ENCODE measurements at places on chromosomes 7 and 10. TPM values are rescaled to one million over a fixed set of nuclear protein-coding genes. Genes with fewer than 3 reads are reported as not detected.

Gene LIPJ
- total RNA-seq = not detected

Gene DKK1
- total RNA-seq = 315 TPM

Gene ZNF32
- 10.3 TPM for total RNA-seq

Gene SLC13A4
- 0.30 TPM for total RNA-seq

Gene FEZF1
- total RNA-seq = 0.37 TPM

Gene TAS2R5
- 1.7 TPM for total RNA-seq

Gene FGFR2
- total RNA-seq = 19.7 TPM

Gene AQP1
- total RNA-seq = 2.0 TPM

Gene ANLN
- total RNA-seq = 130 TPM

GRCh38 chr10:14384116-14384730, 53.5 kb upstream of the FRMD4A start:
- H3K4me1 ChIP-seq = no peaks in the 10 kb centered on the region
- H3K36me3 ChIP-seq = no peaks in the 10 kb centered on the region
- no peak overlapping the region for H3K27ac ChIP-seq
- DNase-seq = no peak

- H3K4me1 ChIP-seq = peaks cover 18% of the 10 kb centered on the region
- no peak overlapping the region for H3K4me3 ChIP-seq
- H3K36me3 ChIP-seq = no peaks in the 10 kb centered on the region
- no peaks in the 10 kb centered on the region for H3K27me3 ChIP-seq
- DNase-seq = no peak
These were observed 674 bp downstream of the AMZ1 start for GRCh38 chr7:2688409-2689342.

DNA sequence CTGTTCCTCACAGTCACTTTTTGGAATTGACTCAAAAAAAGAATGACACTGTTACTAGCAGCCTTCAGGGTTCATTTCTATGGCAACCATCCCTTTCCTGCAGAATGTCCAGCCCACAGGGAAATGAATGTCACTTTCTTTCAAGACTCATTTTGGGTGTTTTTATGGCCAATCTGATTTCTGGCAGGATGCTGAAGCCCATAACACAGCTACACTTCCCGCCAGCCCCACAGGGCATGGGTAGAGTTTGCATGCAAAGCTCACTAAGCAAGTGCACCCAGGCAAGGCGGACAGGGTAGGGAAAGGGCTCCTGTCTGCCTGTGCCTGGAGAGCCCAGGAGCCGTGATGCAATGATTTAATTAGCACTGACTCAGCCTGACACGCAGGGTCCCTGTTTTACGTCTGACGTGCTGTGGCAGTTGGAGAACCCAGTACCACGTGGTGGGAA, 26.1 kb upstream of the GPAM start:
- H3K27me3 ChIP-seq = peaks cover 22% of the 10 kb centered on the region
- no peak overlapping the region for H3K27ac ChIP-seq
- no peaks in the 10 kb centered on the region for H3K4me1 ChIP-seq
- DNase-seq = no peak

DNA sequence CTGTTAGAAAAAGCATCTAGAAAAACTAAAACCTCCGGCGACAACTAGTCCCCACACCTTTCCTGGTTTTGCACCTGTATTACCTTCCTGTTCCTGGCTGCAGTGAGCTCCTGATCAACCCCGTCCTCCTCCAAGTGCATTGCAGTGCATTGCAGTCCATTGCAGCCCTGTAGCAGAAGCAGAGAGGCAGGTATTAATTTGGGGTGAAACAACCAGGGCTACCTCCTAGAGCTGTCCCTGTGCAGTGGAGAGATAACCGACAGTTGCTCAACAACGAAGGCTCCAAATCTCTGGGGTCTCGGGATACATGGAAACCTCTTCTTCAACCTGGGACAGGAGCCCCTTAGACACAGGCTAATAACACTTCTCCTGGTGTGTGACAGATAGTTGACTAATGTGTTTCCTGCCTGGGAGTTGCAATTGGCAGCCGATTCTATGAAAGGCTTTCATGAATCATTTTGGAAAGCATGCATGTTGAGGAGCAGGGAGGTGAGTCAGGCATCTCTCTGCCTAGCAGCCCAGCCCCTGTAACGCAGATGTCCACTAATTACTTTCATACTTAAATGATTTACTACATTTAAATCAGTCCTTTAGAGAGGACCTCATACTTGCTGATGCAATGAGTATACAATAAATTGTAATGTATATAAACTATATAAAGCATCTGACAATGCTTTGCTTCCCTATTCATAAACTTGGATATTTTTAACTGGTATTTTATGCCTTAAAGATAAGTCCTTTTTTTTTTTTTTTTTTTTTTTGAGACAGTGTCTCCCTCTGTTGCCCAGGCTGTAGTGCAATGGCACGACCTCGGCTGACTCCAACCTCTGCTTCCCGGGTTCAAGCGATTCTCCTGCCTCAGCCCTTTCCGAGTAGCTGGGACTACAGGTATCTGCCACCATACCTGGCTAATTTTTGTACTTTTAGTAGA, 59.0 kb downstream of the PRR15 start:
- DNase-seq = peak; percentile 83
- no peaks in the 10 kb centered on the region for H3K27me3 ChIP-seq
- no peak overlapping the region for H3K27ac ChIP-seq

DNA sequence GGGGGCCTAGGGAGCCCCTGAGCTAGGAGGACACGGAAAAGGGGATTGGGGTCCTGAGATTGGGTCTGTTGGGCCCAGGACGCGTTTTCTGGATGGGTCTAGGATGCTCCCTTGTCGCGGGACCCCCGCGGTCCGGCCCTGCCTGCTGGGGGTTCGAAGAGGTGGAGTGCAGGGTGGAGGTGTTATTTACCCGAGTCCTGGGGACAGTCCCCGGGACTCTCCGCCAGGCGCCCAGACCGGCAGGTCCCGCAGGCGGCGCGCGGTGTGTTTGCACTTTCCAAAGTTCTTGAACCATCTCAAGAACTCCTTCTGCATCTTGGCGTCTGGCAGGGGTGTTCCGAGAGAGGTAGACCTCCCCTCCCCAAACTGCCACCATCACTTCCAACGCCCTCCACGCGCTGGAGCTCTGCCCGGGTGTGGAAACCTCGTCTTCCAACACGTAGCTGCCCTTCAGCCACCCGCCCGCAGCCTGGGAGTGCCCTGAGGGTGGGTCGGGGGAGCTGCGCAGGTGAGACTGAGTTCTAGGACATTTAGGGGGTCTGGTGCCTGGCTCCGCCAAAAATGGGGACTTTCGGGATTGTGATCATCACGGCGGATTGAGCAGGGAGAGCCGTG, 569 bp downstream of the CAV1 start:
- no peak for DNase-seq
- no peaks in the 10 kb centered on the region for H3K27me3 ChIP-seq
- peak overlapping the region; percentile 84 for H3K4me3 ChIP-seq
- peaks cover 49% of the 10 kb centered on the region for H3K4me1 ChIP-seq
- peaks cover 27% of the 10 kb centered on the region for H3K36me3 ChIP-seq
- H3K27ac ChIP-seq = peak overlapping the region; percentile 100

DNA sequence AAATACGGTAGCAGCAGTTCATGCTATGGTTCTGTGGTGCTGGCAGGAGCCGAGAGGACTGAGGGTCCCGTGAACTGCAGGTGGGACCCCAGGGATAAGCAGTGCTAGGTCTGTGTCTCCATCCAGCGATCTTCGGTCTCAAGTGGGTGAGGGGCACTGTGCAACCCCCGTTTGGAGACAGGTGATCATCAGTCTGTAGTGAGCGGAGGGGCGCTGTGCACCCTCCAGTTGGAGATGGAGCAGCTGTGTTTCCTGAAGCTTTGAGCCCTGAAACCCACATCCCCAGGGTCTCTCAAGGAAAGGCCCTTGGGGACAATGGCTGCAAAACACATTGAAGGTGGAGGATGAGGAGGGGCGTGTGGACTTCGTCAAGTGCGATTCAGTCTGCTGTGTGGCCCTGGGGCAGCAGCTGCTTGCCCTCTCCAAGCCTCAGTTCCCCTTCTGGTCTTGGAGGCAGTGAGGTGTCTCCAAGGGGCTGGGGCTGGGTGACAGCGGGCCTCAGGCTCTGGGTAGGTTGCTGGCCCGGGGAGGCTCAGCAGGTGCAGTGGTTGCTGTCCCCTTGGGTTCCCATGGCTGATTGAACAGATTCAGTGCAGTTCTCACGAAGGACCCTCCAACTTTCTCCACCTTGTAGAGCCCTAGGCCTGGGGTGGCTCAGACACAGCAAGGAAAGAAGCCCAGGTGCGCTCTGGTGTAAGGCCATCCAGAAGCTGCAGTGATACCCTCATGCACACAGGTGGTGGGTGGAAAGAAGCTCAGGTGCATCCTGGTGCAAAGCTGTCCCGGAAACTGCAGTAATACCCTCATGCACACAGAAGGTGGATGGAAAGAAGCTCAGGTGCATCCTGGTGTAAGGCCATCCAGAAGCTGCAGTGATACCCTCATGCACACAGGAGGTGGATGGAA, 160.6 kb downstream of the ADARB2 start:
- DNase-seq = no peak
- H3K4me3 ChIP-seq = no peak overlapping the region
- no peak overlapping the region for H3K27ac ChIP-seq

DNA sequence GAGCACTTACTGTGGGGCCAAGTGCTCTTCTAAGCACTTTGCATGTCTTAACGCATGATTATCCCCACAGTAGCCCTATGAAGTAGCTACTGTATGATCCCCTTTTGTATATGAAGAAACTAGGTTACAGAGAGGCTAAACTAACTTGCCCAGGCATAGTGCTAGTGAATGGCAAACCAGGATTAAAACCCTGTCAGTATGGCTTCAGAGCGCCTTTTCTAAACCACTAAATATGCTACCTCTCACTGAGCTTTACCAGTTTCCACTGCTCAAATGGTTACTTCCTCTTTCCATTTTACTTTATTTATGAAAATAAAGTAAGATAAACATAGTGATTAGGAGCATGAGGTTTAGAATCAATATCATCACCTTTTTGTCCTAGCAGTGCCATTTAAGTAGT, 73.6 kb downstream of the PODXL start:
- no peak overlapping the region for H3K27ac ChIP-seq
- no peak overlapping the region for H3K4me3 ChIP-seq
- no peak for DNase-seq
- no peaks in the 10 kb centered on the region for H3K27me3 ChIP-seq
- no peaks in the 10 kb centered on the region for H3K36me3 ChIP-seq

GRCh38 chr10:77820349-77820748, 106.2 kb downstream of the DLG5 start:
- H3K4me1 ChIP-seq = no peaks in the 10 kb centered on the region
- DNase-seq = no peak
- no peaks in the 10 kb centered on the region for H3K27me3 ChIP-seq
- H3K4me3 ChIP-seq = no peak overlapping the region
- no peak overlapping the region for H3K27ac ChIP-seq
- peaks cover 20% of the 10 kb centered on the region for H3K36me3 ChIP-seq

GRCh38 chr7:80362010-80362618, 149.8 kb downstream of the GNAT3 start:
- H3K27me3 ChIP-seq = no peaks in the 10 kb centered on the region
- no peaks in the 10 kb centered on the region for H3K36me3 ChIP-seq
- no peak overlapping the region for H3K4me3 ChIP-seq
- no peak overlapping the region for H3K27ac ChIP-seq

- H3K27me3 ChIP-seq = peaks cover 10% of the 10 kb centered on the region
- no peak overlapping the region for H3K27ac ChIP-seq
- no peaks in the 10 kb centered on the region for H3K36me3 ChIP-seq
- peak; percentile 1 for DNase-seq
These were observed 200.3 kb downstream of the BICC1 start for GRCh38 chr10:58712982-58713381.

GRCh38 chr10:108663587-108663986, 1259.7 kb downstream of the XPNPEP1 start:
- no peak for DNase-seq
- no peak overlapping the region for H3K27ac ChIP-seq
- no peaks in the 10 kb centered on the region for H3K36me3 ChIP-seq

DNA sequence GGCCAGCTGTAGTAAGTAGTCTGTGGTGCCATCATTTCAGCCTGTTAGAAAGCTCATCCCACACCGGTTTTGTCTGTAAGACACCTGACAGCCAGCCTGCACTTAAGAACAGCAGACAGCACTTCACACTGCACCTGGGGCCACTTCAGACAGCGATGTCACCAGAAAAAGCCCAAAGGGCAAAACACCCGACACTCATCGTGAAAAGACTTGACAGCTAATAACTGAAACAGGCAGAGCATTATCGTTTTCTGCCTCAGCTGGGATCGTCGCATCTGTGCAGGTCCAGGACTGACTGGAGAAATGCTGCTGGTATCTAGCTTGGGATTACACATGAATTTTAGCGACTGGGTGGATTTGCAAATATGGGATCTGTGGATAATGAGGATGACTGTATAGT, 16.8 kb upstream of the LAT2 start:
- H3K27me3 ChIP-seq = no peaks in the 10 kb centered on the region
- H3K27ac ChIP-seq = no peak overlapping the region
- H3K36me3 ChIP-seq = peaks cover 61% of the 10 kb centered on the region
- H3K4me3 ChIP-seq = no peak overlapping the region

- peaks cover 10% of the 10 kb centered on the region for H3K27me3 ChIP-seq
- H3K36me3 ChIP-seq = no peaks in the 10 kb centered on the region
- no peak for DNase-seq
These were observed 48.0 kb downstream of the PLPP4 start for GRCh38 chr10:120505056-120505455.

DNA sequence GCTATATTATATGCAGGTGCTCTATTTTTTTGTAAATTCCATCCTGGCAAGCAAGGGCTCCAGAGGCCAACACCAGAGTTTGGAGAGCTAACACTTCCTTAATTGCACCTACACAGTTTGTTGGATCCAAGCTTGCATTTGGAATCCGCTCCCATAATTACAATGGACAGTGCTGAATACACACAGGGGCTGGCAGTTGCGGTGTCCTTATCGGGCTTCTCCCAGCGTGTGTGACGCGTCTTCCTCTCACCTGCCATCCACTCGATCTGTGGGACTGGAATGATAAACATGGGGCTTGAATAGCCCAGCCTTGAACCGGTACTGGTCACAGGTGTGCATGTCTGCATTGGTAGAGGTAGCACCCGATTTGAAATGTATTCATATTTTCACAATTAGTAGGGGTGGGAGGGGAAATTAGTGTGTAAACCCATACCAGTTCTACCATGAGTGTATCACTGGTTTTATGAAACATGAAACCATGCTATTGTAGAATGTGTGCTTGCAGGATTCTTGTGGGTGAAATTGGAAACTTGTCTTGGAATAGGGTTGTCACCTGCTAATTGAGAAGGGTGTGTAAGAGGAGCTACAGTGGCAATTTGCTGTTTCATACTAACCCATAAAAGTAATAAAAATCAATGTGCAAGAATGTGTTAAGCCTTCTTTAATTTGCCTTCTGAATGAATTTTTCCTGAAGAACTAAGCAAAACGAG, 316.5 kb downstream of the WDR11 start:
- H3K4me1 ChIP-seq = peaks cover 6% of the 10 kb centered on the region
- DNase-seq = no peak
- no peak overlapping the region for H3K4me3 ChIP-seq
- no peaks in the 10 kb centered on the region for H3K36me3 ChIP-seq
- 0 out of 2 replicates have a peak, but pooled peaks cover 4% of the 10 kb centered on the region for H3K27me3 ChIP-seq

DNA sequence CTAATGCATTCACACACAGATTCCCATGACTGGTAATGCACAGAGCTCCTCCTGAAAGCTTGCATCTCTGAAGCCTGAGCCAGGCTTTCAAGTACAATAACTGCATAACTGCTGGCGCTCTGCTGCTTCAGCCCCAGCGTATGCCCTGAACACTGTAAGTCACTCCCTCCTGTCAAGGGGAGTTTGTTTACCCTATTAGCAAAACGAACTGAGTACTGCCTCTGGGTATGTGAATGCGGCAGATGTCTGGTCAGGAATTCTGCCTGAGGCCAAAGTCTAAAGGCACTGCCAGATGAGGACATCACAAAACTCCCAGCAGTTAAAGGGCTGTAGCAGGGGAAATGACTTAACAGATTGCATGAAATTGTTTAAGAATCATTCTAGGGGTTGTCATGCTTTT, 97.7 kb downstream of the NRCAM start:
- H3K36me3 ChIP-seq = no peaks in the 10 kb centered on the region
- no peak overlapping the region for H3K27ac ChIP-seq
- H3K4me1 ChIP-seq = no peaks in the 10 kb centered on the region
- no peak overlapping the region for H3K4me3 ChIP-seq
- no peak for DNase-seq

All from HCT116 (cell line).